ENCODE measurements at places on chromosomes 7 and 10. TPM values are rescaled to one million over a fixed set of nuclear protein-coding genes. Genes with fewer than 3 reads are reported as not detected.

The FAM25A gene
- not detected for total RNA-seq

The UTF1 gene
- total RNA-seq, result not detected

The PSMC2 gene
- 159 TPM for total RNA-seq

The DYDC2 gene
- not detected for total RNA-seq

The NODAL gene
- total RNA-seq, result not detected

The EXOSC1 gene
- 56.3 TPM for total RNA-seq

The HABP2 gene
- total RNA-seq, result 0.14 TPM

The BCAP29 gene
- total RNA-seq, result 43.3 TPM

The HOXA6 gene
- 1.3 TPM for total RNA-seq

The CYP2C19 gene
- not detected for total RNA-seq

The KIAA1217 gene
- total RNA-seq, result 1.0 TPM

The NPTX2 gene
- total RNA-seq, result 0.25 TPM

The CALHM1 gene
- not detected for total RNA-seq

The FGL2 gene
- total RNA-seq, result not detected

The TMEM60 gene
- total RNA-seq, result 26.0 TPM

The GIMAP7 gene
- total RNA-seq, result not detected

The PRLHR gene
- not detected for total RNA-seq

The PDZD7 gene
- 0.70 TPM for total RNA-seq

The NUPR2 gene
- total RNA-seq, result not detected

The ANKMY2 gene
- 11.7 TPM for total RNA-seq

The BLNK gene
- total RNA-seq, result not detected

The LIPM gene
- total RNA-seq, result not detected

The KIF11 gene
- total RNA-seq, result 44.4 TPM

The HOXA9 gene
- 0.39 TPM for total RNA-seq

The LEP gene
- not detected for total RNA-seq

The GNGT1 gene
- not detected for total RNA-seq

The ANKRD30A gene
- total RNA-seq, result 0.51 TPM

The SPDYE6 gene
- not detected for total RNA-seq

The IL6 gene
- 0.66 TPM for total RNA-seq

The DKK1 gene
- total RNA-seq, result 387 TPM

The KCNIP2 gene
- total RNA-seq, result 0.54 TPM

The SPDYE1 gene
- not detected for total RNA-seq

The JCAD gene
- 21.3 TPM for total RNA-seq

The HHEX gene
- total RNA-seq, result 11.3 TPM

The WDR86 gene
- total RNA-seq, result 0.26 TPM

The LBX1 gene
- not detected for total RNA-seq

The HOXA7 gene
- 4.8 TPM for total RNA-seq

The NPFFR1 gene
- total RNA-seq, result 0.02 TPM

The LGI1 gene
- total RNA-seq, result not detected

The AGBL3 gene
- total RNA-seq, result 0.80 TPM

The VIM gene
- total RNA-seq, result 1,726 TPM

The FOXI2 gene
- not detected for total RNA-seq

Data from A549 treated with dexamethasone at 1 μM for 4 hours (cell line).